ENCODE measurements at places on chromosomes 7 and 10. TPM values are rescaled to one million over a fixed set of nuclear protein-coding genes. Genes with fewer than 3 reads are reported as not detected.

The TMEM213 gene
- total RNA-seq = 43.8 TPM

The RAPGEF5 gene
- 138 TPM for total RNA-seq

The OR2A14 gene
- total RNA-seq = not detected

The PHYHIPL gene
- total RNA-seq = 8.6 TPM

The ZNF365 gene
- total RNA-seq = 0.35 TPM

The VPS37D gene
- 18.6 TPM for total RNA-seq

The GOLGA7B gene
- 0.35 TPM for total RNA-seq

The ADRA2A gene
- total RNA-seq = 7.1 TPM

All from metanephros (tissue), 2 donors.